ENCODE measurements at places on chromosomes 5 and 9. TPM values are rescaled to one million over a fixed set of nuclear protein-coding genes. Genes with fewer than 3 reads are reported as not detected.
A peak's percentile ranks its signal among the peaks of the same experiment; 100 is the strongest.

DNA sequence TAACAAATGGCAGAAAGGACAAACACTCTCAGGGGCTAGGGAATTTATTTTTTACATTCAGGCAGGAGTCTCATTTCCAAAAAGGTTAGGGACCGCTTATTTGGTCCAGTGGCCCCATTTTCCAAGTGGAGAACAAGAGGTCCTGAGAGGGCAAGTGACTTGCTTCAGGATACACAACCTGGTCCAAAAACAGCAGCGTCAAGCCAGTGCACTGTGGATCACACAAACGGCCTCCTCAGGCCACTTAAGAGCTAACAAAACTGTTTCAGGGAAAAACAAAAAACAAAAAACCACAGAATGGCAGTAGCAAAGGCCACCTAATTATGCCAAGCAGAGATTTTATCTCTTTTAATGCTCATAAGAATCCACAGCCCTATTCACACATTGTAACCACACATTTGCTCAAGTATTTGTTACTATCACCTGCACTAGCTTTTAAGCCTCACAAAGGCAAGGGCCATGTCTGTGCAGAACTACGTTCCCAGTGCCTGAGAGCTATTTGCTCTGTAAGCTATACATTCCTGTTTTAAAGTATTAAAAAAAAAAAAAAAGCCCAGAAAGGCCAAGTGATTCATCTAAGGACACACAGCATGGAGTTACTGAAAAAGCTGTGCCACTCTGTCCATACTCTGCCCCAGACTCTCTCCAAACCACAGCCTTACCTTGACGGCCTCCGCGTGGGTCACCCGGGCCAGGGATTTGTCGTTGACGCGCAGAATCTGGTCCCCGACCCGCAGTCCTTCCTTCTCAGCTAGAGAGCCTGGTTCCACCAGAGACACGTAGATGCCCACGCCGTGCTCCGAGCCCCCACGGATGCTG lies 1.5 kb downstream of the WHRN start:
- no peaks in the 10 kb centered on the region for H3K36me3 ChIP-seq
- H3K4me1 ChIP-seq = peaks cover 27% of the 10 kb centered on the region
- DNase-seq = no peak
- peak overlapping the region; percentile 77 for H3K4me3 ChIP-seq
- H3K27ac ChIP-seq = peak overlapping the region; percentile 43

DNA sequence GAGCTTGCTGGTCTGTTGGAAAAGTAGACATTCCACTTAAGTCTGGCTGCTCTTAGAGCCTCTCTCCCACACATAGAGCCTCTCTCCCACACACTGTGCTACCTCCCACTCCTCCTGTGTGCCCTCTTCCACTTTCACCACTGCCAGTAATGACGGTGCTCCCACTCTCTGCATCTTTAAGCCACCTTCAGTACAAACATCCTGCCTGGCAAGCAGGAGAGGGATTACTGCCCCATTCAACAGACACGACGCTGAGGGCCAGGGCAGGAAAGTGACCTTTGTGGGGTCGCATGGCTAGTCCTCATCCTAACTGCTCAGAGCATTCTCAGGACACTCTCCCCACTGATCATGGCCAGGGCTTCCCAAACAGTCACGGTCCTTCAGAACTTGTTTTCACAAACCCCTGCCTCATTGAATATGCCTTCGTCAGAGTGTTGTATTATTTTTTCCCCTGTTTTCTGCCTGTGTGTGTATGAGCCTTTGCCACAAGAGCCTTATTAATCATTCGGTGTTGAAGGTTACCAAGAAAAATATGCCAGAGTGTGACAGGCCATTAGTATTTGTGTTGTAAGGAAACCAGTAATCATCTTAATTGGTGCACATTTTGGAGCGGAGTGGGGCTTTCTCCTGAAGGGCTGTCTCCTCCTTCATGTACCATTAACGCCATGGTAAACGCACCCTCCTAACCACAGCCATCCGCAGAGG lies 87.1 kb upstream of the SAP30L start:
- H3K4me3 ChIP-seq = no peak overlapping the region
- DNase-seq = no peak
- no peak overlapping the region for H3K27ac ChIP-seq

DNA sequence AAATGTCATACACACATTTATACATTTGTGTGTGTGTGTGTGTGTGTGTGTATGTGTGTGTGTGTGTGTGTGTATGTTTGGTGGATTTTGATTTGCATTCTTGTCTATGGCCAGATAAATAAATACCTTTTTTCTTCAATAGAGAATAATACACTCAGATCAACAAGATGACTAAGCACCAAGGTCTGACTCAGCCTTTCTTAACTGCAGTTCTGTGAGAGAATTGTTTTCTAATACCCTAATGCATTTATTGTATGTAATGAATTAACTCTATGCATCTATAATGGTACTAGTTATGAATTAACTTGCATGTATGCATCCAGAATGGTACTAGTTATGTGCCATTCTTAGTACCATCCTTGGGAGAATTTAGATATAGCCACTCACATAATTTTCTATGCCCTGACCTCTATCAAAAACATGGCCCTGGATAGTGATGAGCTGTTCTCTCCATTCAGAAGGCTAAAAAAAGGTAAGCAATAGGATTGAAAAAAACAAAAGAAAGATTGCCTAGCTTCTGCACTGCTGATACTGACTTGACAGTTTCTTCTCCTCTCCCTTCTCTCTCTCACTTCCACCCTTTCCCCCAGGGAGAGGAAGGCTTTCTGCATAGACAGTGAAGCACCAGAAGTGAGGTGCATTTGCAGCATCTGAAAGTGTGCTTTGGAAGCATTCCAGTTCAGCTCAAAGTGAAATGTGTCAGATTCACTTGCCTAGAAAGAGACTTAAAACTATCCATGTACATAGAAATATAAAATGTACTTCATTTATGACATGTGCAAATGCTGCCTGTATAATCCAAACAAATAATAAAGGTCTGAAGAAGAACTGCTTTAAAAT lies 55.1 kb upstream of the CCDC112 start:
- no peak overlapping the region for H3K4me3 ChIP-seq
- no peaks in the 10 kb centered on the region for H3K27me3 ChIP-seq
- H3K36me3 ChIP-seq = no peaks in the 10 kb centered on the region

GRCh38 chr5:68225188-68225910 lies 9.8 kb downstream of the PIK3R1 start:
- peak; percentile 64 for DNase-seq
- no peak overlapping the region for H3K4me3 ChIP-seq
- peaks cover 35% of the 10 kb centered on the region for H3K36me3 ChIP-seq
- H3K4me1 ChIP-seq = peaks cover 30% of the 10 kb centered on the region
- no peaks in the 10 kb centered on the region for H3K27me3 ChIP-seq

GRCh38 chr5:168580227-168580508 lies 1.0 kb upstream of the PANK3 start:
- peak overlapping the region; percentile 96 for H3K4me3 ChIP-seq
- H3K36me3 ChIP-seq = no peaks in the 10 kb centered on the region
- no peak for DNase-seq
- H3K27me3 ChIP-seq = no peaks in the 10 kb centered on the region

DNA sequence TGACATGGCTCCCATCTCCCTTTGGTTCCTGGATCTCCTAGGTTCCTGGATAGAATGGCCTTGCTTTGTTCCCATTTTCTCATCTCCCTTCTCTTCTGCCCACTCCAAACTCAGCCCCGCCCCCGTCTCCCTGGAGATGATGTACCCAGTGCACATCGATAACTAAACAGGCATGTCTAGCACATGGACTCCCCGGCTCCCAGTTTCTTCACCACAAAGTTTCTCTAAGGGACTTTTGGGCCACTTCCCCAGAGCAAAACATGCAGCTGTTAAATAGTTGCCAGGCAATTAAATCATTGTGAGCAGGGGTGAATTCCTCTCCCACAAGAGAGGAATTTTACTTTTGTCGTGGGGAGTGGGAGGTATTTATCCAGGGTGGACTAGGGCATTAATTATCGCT lies 259.0 kb downstream of the GADD45G start:
- no peak for DNase-seq
- H3K4me3 ChIP-seq = no peak overlapping the region
- H3K4me1 ChIP-seq = no peaks in the 10 kb centered on the region
- H3K36me3 ChIP-seq = no peaks in the 10 kb centered on the region
- H3K27me3 ChIP-seq = no peaks in the 10 kb centered on the region

DNA sequence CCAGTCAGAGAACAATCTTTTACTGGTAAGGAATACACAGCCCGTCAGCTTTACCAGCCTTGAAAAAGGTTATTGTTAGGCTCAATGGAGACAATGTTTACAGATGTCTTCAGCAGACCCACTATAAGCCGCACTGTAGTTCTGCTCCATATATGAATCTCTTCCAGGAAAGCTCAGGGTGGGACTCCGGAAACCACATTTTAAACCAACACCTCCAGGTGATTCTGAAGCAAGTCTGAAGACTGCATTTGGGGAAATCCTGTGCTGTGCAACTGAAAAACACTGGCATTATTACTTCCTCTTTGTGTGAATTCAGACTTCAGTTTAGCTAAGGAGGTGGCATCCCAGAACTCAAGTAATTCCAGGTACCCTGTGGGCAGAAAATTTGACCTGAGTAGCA lies 3.5 kb downstream of the GZMK start:
- no peaks in the 10 kb centered on the region for H3K36me3 ChIP-seq
- no peak overlapping the region for H3K27ac ChIP-seq
- no peaks in the 10 kb centered on the region for H3K4me1 ChIP-seq

DNA sequence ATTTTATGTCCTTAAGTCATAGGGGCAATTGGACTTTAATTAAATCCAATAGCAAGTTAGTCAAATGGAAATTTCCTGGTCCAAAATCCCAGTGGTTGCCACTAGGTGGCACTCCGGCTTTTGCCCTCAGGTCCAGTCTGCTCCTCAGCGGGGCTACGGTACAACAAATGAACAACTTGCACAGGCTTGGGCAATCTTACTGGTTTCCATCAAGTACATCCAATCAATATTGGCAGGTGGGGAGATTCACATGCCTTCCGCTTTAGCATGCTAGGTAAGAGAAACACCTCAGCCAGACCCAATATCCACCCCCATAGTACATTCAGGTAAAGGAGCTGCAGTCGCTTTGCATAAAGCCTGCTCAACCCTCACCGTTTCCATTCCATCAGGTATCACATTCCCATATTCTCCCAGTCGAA lies 6.3 kb upstream of the MXD3 start:
- no peak overlapping the region for H3K27ac ChIP-seq
- no peaks in the 10 kb centered on the region for H3K27me3 ChIP-seq
- H3K4me3 ChIP-seq = no peak overlapping the region
- no peaks in the 10 kb centered on the region for H3K36me3 ChIP-seq
- peaks cover 1% of the 10 kb centered on the region for H3K4me1 ChIP-seq
- peak; percentile 68 for DNase-seq

DNA sequence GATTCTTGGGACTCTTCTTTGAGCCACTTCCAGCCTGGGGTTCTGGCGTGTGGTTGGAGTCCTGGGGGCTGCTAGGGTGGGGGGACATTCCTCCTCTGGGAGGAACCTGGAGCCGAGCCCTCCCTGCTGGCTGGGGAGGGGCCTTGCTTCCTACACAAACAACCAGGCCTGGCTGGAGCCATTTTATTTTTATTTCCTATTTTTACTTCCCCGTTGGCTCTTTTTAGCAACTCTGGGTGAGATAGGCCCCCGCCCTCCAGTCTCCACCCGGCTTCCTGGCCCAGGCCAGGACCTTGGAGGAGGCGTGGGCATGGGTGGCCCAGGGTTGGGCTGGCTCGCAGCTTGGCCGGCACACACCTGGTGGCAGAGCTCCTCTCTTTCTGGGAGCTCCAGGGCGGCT lies 15.1 kb downstream of the RXRA start:
- no peak overlapping the region for H3K4me3 ChIP-seq
- DNase-seq = no peak
- peaks cover 36% of the 10 kb centered on the region for H3K4me1 ChIP-seq
- H3K27ac ChIP-seq = no peak overlapping the region

DNA sequence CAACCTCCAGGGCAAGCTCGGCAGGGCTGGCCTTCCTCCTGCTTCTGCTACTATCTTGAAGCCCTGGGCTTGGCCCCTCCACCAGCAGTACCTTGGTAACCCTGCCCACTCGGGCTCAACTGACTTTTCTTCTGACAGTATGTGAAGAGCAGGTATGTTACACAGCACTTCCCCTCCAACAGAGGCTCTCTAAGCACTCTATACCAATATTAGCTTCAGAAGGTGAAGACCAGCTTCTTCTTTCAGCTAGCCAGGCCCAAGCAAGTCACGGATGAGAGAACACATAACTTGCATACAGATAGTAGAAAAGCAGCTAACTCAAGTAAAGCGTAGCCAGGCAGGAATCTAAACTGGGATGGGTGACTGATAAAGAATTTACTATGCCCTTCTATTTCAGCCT lies 64.3 kb downstream of the FEM1C start:
- no peak overlapping the region for H3K27ac ChIP-seq
- H3K4me3 ChIP-seq = no peak overlapping the region
- no peaks in the 10 kb centered on the region for H3K4me1 ChIP-seq

GRCh38 chr5:134877159-134877558 lies 3.0 kb downstream of the TXNDC15 start:
- DNase-seq = no peak
- H3K27ac ChIP-seq = no peak overlapping the region
- H3K27me3 ChIP-seq = no peaks in the 10 kb centered on the region

DNA sequence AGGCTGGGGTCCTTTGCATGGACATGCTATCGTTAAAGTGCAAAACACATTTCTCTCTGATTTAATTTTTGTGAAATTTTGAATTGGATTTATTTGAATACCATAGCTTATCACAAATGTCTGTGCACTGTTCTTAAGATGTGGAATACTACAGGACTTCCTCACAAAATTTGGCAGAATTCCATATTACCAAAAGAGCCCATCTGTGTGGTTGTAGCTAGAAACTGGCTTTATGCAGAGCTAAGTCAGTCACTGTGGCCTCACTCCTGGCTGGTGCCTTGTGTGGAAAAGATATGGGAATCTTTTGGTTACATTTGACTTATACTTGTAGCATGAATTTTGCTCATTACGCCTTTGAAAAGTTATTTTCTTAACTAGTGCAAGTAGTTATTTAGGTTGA lies 35.5 kb downstream of the ACO1 start:
- peaks cover 2% of the 10 kb centered on the region for H3K36me3 ChIP-seq
- H3K27ac ChIP-seq = no peak overlapping the region
- H3K4me1 ChIP-seq = no peaks in the 10 kb centered on the region
- H3K27me3 ChIP-seq = no peaks in the 10 kb centered on the region
- no peak for DNase-seq

GRCh38 chr5:3634061-3634460 lies 38.4 kb downstream of the IRX1 start:
- H3K27ac ChIP-seq = no peak overlapping the region
- no peaks in the 10 kb centered on the region for H3K4me1 ChIP-seq
- no peaks in the 10 kb centered on the region for H3K36me3 ChIP-seq
- no peak for DNase-seq

DNA sequence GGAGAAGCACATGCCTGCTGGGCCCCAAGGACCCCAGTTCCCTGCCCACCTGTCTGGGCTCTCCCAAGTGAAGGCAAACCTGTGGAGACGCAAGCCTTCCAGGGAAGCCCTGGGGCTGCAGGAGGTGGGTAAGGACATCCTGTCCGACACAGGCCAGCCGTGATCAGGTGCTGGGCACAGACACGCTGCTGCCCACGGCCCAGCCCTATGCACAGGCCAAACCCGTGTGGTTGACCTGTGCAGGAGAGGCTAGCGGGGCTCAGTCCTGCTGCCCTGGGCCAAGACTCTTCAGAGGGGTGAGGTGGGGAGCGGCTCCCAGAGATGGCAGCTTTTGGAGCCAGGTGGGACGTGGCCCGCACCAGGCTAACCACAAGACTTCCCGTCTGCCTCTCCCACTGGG lies 14.3 kb downstream of the LHX3 start:
- no peak for DNase-seq
- H3K4me1 ChIP-seq = peaks cover 36% of the 10 kb centered on the region
- H3K36me3 ChIP-seq = no peaks in the 10 kb centered on the region

FAM78A gene
- total RNA-seq = 1.7 TPM

GDA gene
- total RNA-seq = not detected

SPINK4 gene
- total RNA-seq = not detected

CDC25C gene
- 22.3 TPM for total RNA-seq

ACOT12 gene
- not detected for total RNA-seq

JADE2 gene
- 18.4 TPM for total RNA-seq

OR1Q1 gene
- not detected for total RNA-seq

ECSCR gene
- 1.1 TPM for total RNA-seq
